CMK (cell line): ENCODE measurements at places on chromosomes 11 and 22.

GRCh38 chr11:73184953-73185671 is 33.0 kb upstream of the P2RY2 start:
- DNase-seq, result no peak

GRCh38 chr11:63667995-63668795 is 3.0 kb downstream of the ATL3 start:
- no peak for DNase-seq

- no peak for DNase-seq
These were observed 53.8 kb upstream of the ME3 start for GRCh38 chr11:86726118-86726753.

- no peak for DNase-seq
These were observed 11.4 kb upstream of the CD81 start for GRCh38 chr11:2365571-2366210.

GRCh38 chr22:24370401-24370800 is 57.0 kb upstream of the ADORA2A start:
- no peak for DNase-seq

GRCh38 chr11:26331911-26332571 is at the start of gene ANO3:
Gene ANO3 (plus strand): TSS chr11:26332130. CDS start chr11:26332276, 146 bp downstream.
- no peak for DNase-seq

DNA sequence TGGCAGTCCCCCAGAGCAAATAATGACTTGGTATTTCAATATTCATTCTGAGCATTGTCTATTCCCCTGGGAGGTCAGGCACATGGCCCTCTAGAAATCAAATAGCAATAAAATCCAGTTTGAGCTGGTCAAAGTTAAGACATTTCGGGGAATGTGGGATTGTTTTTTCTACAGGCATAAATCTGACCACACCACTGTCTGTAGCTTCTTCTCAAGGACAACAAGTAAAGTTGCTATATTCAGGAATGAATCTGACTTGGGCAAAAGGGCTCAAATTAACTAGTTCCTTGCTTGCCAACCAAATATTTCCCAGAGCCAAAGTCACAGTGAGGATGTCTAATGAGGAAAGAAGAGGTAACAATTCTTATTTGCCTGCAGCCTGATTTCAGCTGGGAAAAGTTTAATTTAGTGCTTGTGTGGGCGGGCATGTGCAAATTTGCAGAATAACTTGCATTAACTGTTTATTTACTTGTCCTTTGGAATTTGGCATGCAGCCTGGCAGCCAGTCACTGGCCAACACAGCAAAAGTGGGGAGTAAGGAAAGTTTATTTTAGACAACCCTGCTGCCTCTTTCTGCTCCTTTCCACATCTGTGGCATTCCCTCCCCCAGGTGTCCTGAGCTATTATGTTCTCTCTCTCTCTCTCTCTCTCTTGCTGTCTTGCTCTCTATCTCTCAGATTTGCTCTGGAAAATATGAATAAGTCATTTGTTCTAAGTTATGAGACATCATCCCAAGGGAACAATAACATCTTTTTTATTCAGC is 51.2 kb upstream of the ARHGAP20 start:
- DNase-seq, result no peak

GRCh38 chr11:61949169-61950034 is 749 bp upstream of the BEST1 start:
- no peak for DNase-seq
